A549 treated with DMSO at 1 μM for 4 hours (cell line): ENCODE measurements at places on chromosomes 4 and X. TPM values are rescaled to one million over a fixed set of nuclear protein-coding genes. Genes with fewer than 3 reads are reported as not detected.

PAGE5 gene
- total RNA-seq, result not detected in 5 replicates

PAGE2B gene
- total RNA-seq, result not detected in 5 replicates

SMIM10L2A gene
- 0.17 to 0.29 TPM (median 0.17 TPM) in 5 replicates for total RNA-seq

BEX5 gene
- not detected in 5 replicates for total RNA-seq

KLF8 gene
- total RNA-seq, result 0.03 TPM in 1 of 5 replicates, not detected in the others

ADH1A gene
- total RNA-seq, result not detected in 5 replicates

BEND2 gene
- 0.03 TPM in 1 of 5 replicates, not detected in the others for total RNA-seq

PDE6B gene
- total RNA-seq, result not detected in 5 replicates

PPP1R2C gene
- not detected in 5 replicates for total RNA-seq

MND1 gene
- total RNA-seq, result 12.1 to 15.1 TPM (median 14.0 TPM) in 5 replicates

PIN4 gene
- 30.3 to 60.9 TPM (median 35.0 TPM) in 5 replicates for total RNA-seq

CITED1 gene
- total RNA-seq, result 0.83 to 1.7 TPM (median 1.3 TPM) in 5 replicates

HSFX1 gene
- total RNA-seq, result 0.28 to 0.48 TPM (median 0.32 TPM) in 4 of 5 replicates, not detected in the other

ADAM29 gene
- total RNA-seq, result not detected in 5 replicates

CLCN4 gene
- total RNA-seq, result 3.5 to 4.4 TPM (median 4.2 TPM) in 5 replicates

MAGEA2 gene
- 0.07 to 0.13 TPM (median 0.09 TPM) in 3 of 5 replicates, not detected in the others for total RNA-seq

HSFX3 gene
- total RNA-seq, result not detected in 5 replicates

GPC4 gene
- 0.01 to 0.06 TPM in 2 of 5 replicates, not detected in the others for total RNA-seq

NFKB1 gene
- total RNA-seq, result 24.1 to 27.8 TPM (median 27.0 TPM) in 5 replicates

CDKL2 gene
- total RNA-seq, result 0.45 to 0.86 TPM (median 0.64 TPM) in 5 replicates

SLC4A4 gene
- 1.8 to 3.4 TPM (median 2.5 TPM) in 5 replicates for total RNA-seq

CT45A5 gene
- 0.08 to 0.19 TPM in 2 of 5 replicates, not detected in the others for total RNA-seq

SPANXC gene
- total RNA-seq, result 0.45 to 1.1 TPM (median 0.94 TPM) in 5 replicates

EREG gene
- 36.8 to 62.3 TPM (median 54.9 TPM) in 5 replicates for total RNA-seq

KIF4A gene
- total RNA-seq, result 23.3 to 32.5 TPM (median 31.5 TPM) in 5 replicates

CLDN24 gene
- not detected in 5 replicates for total RNA-seq

RADX gene
- 0.03 to 0.07 TPM (median 0.05 TPM) in 4 of 5 replicates, not detected in the other for total RNA-seq

FAM53A gene
- 0.24 to 0.99 TPM (median 0.75 TPM) in 5 replicates for total RNA-seq

YTHDC1 gene
- total RNA-seq, result 33.4 to 38.6 TPM (median 36.3 TPM) in 5 replicates

LRPAP1 gene
- 120 to 138 TPM (median 132 TPM) in 5 replicates for total RNA-seq

POF1B gene
- 2.4 to 4.2 TPM (median 2.8 TPM) in 5 replicates for total RNA-seq

TIGD4 gene
- 0.09 to 0.31 TPM (median 0.23 TPM) in 5 replicates for total RNA-seq

AIMP1 gene
- 35.2 to 56.0 TPM (median 48.1 TPM) in 5 replicates for total RNA-seq

LINC00632 gene
- 2.4 to 3.6 TPM (median 2.8 TPM) in 5 replicates for total RNA-seq

FGF13 gene
- total RNA-seq, result 0.14 TPM in 2 of 5 replicates, not detected in the others

CDX4 gene
- total RNA-seq, result not detected in 5 replicates

LNX1 gene
- total RNA-seq, result 0.03 to 0.09 TPM (median 0.04 TPM) in 4 of 5 replicates, not detected in the other

PF4V1 gene
- not detected in 5 replicates for total RNA-seq

CXCL11 gene
- total RNA-seq, result 0.10 to 0.30 TPM (median 0.21 TPM) in 4 of 5 replicates, not detected in the other

ARSD gene
- total RNA-seq, result 11.4 to 14.6 TPM (median 14.0 TPM) in 5 replicates

MTNR1A gene
- total RNA-seq, result 0.22 to 0.52 TPM (median 0.40 TPM) in 4 of 5 replicates, not detected in the other

MEPE gene
- not detected in 5 replicates for total RNA-seq

IL21 gene
- not detected in 5 replicates for total RNA-seq

ELF4 gene
- total RNA-seq, result 32.9 to 38.8 TPM (median 35.4 TPM) in 5 replicates

FANCB gene
- total RNA-seq, result 3.2 to 4.5 TPM (median 4.1 TPM) in 5 replicates

TMEM144 gene
- total RNA-seq, result 3.4 to 4.8 TPM (median 3.9 TPM) in 5 replicates

GPR119 gene
- not detected in 5 replicates for total RNA-seq
